ENCODE measurements at places on chromosomes 5 and 9.

DNA sequence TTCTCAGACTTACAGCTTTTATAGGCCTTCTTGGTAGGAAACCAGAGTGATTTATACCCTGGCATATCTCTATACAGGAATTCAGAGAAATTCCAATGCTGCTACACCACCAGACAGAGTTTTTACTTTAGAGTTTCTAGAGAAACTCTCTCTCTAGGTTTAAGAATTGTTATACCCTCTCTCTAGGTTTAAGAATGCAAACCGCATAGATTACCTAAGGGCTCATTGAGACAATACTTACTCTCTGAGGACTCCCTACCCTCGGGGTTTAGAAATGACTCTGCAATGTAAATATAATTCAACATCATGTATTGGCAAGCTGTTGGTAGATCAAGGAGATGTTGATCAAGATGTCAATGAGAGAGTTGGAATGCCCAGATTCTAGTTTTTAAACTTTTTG, 15.3 kb upstream of the ELAVL2 start:
- DNase-seq = no peak

DNA sequence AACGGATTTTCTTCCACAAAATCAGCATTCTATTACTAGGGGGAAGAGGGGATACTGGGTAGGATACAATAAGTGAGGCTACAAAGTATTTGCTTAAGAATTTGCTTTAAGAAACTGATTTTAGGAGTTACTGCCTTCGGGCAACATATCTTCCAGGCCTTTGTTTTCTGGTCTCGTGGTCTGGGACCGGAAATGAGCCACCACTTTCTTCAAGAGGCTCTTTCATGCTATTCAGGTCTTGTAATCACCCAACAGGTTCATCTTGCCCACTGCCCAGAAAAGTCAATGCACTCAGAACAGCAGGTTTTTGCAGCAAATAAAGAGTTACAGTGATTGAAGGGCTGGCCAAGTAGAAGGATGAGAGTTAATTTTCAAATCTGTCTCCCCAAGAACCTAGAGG, 6.6 kb upstream of the AOPEP start:
- no peak for DNase-seq

DNA sequence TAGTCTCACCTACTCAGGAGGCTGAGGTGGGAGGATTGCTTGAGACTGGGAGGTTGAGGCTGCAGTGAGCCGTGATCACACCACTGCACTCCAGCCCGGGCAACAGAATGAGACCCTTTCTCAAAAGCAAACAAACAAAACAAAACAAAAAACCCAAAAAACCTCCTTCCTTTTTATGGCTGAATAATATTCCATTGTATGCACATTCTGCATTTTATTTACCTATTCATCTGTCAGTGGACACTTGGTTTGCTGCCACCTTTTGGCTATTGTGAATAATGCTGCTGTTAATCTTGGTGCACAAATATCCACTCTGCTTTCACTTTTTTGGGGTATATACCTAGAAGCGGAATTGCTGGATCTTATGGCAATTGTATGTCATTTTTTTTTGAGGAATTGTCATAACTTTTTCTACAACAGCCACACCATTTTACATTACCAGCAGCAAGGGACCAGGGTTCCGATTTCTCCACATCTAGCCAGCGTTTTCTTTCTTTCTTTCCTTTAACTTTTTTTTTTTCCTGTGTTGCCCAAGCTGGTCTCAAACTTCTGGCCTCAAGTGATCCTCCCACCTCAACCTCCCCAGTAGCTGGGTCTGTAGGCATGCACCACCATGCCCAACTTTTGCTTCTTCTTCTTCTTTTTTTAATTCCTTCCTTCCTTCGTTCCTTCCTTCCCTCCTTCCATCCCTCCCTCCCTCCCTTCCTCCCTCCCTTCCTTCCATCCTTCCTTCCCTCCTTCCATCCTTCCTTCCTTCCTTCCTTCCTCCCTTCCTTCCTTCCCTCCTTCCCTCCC, 30.6 kb downstream of the NKX2-5 start:
- DNase-seq = no peak

- no peak for DNase-seq
Measured at GRCh38 chr5:50667023-50667652, 701 bp downstream of the PARP8 start.

GRCh38 chr5:7503564-7503963, 107.6 kb downstream of the ADCY2 start:
- no peak for DNase-seq

Measured in stimulated activated CD4-positive, alpha-beta T cell treated with anti-CD3 and anti-CD28 coated beads, Interleukin-1b, Interleukin-23, amount 100 ng/mL, for 1 hour (primary cell).